ENCODE measurements at places on chromosomes 1 and 21.
A peak's percentile ranks its signal among the peaks of the same experiment; 100 is the strongest.

DNA sequence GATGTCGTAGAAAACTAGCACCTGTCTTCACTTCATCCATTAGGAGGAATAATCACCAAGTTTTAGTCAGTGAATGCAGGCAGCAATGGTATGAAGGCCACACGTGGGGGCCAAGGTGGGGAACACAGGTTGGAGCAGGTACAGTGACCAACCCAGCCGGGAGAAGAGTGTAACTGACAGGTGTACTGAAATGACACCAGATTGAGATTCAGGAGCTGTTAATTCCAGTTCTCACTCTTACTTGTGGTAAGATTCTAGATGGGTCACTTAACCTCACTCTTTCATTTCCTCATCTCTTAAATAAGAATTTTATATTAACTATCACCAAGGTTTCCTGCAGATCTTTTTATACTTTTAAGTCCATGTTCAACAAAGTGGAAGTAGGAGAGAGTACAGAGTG is 206.2 kb upstream of the PTBP2 start:
- no peak for DNase-seq

DNA sequence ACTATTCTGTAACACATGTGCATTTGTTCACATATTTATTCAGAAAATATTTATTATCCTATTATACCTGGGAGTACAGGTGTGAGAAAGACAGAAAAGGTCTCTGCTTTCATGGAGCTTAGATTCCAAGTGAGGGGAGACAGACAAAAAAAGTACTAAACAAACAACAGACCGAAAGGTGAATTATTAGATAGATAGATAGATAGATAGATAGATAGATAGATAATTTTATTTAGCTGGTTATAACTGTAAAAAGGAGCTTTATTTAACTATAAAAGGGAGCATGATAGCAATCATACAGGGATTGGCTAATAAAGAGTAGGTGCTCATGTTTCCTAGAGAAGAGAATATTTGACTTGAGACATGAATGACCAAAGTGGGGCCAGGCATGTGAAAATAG is 119.4 kb downstream of the TNFSF18 start:
- DNase-seq = no peak

GRCh38 chr1:50959303-50959912 is 659 bp downstream of the FAF1 start:
- DNase-seq = peak; percentile 46

GRCh38 chr1:203046984-203047630 is 20.8 kb downstream of the PPFIA4 start:
- DNase-seq = peak; percentile 81

DNA sequence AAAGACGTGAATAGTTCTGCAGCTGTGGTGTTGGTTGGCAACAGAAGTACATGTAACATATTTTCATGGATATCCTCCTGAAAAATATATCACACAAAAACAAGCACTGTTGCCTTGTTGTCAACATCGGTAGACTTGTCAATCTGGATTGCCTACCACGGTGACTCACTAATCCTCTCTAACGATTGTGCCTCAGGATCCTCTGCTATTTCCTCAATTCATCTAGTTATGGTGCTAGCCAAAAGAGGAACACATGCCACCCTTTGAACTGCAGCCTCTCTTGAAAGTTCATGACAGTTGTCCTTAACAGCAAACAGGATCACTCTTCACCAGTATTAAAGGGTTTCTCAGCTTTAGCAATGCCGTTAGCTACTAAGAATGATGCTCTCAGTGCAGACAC is 25.7 kb downstream of the RASAL2 start:
- DNase-seq = peak; percentile 70

DNA sequence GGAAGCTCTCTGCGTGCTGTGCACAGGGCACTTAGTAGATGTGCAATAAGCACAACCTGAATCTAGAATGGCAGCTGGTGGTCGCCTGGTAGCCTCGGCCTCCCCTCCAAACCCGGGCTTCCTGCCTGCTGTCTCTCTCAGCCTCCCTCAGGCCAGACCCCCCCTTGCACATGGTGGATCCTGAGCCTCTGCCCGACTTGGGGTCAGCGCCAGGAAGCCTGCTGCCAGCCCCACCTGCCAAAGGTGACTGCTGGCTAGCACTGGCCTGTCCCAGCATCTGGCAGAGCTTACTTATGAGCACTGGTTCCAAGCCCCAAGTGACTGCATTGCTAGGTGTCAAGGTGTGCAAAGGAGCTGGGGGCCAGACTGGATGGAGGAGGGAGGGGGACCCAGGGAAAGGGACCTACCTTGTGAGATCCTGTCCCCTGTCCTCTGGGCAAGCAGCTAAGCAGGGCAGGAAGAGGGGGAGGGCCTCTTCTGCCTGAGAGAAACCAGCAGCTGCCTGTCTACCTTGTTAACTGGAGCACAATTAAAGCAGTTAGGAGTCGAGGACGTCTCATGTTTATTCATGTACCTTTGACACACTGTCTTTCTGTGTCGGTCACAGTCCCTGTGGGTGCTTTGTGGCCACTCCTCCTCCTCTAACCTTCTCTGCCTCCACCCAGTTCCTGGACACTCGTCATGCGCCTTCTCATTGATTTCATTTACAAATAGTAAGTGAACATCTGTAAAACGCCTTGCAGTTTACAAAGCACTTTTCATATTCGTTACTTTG is 100.9 kb downstream of the DDX20 start:
- DNase-seq = no peak

- peak; percentile 91 for DNase-seq
Observed at GRCh38 chr1:209805875-209806760, at the start of gene IRF6. Gene IRF6 (minus strand): TSS chr1:209806142. CDS start chr1:209801413, 4,729 bp downstream.

DNA sequence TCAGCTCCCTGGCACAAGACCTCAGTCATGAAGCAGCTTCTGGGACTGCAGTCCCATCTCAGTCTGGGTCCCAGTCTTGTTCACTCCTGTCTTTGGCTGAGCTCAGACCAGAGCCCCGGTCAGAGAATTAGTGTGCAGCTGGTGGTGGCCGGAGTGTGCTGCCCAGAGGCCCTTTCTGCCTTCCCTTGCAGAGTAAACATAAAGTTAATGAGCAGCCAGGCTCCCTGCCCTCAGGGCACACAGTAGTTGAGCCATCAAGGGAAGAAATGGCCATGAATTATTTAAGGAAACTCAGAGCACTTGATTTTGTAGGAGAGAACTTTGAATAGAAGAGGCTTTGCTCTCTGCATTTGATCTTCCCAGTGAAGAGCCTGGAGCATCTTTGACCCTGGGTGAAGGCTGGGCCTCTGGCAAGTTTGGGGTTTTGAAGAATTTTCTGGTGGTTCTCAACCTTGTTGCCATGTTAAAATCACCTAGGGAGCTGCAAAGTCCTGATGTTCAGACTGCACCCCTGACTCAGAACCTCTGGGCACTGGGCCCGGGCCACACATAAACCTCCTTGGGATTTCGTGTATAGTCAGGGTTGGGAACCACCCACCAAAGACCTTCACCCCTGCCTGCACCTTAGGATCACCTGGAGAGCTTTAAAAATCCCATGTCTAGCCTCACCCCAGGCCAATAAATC is 26.4 kb upstream of the SELENON start:
- peak; percentile 20 for DNase-seq

DNA sequence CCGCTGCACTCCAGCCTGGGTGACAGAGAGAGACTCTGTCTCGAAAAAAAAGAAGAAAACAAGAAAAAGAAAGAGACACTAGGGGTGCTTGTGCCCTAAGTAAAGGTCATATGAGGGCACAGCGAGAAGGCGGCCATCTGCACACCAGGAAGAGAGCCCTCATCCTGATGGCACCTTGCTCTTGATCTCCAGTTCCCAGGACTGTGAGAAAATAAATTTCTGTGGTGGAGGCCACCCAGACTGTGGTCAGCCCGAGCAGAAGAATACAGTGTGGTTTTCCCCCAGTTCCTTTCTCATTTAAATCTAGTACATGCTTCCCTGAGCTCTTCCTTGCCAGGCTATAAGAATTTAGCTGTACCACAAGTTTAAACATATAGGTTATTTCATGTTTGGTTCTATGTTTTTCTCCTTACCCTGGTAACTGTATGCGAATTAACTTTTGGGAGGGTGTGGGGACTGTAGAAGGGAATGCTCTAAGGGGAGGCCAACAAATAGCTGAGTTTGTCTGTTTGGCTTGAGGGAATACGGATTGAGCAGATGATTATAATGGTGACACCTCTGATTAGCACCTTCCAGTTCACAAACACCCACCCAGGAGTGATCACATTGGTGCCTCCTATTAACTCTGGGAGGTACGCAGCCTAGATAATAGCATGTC is 119.6 kb upstream of the ERRFI1 start:
- DNase-seq = no peak

DNA sequence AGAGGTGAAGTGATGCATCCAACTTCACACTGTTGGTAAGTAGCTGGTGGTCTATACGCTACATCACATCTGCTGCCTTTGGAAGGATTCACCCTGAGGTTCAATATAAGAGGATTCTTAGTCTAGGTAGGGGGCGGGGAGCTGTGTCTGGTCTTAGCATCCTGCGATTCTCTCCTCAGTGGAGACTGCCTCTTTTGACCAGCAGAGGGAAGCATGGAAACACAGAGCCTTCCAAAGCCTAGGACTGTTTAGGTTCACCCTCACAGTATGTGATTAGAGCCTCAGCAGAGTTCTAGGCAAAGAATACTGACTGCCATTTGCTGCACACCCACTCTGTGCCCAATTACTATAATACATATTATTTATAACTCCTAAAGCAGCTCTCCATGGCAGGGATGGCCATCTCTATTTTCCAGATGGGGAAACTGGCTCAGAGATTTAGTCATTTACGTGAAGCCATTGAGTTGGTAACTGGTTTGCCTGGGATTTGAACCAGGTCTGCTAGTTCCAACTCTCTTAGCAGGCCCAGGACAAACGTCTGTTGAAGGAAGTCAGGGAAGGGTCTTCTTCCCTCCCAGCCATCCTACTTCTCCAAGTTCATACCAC is 28.9 kb upstream of the EFCAB14 start:
- peak; percentile 75 for DNase-seq

- no peak for DNase-seq
Observed at GRCh38 chr1:233045588-233045987, 95.2 kb downstream of the NTPCR start.

DNA sequence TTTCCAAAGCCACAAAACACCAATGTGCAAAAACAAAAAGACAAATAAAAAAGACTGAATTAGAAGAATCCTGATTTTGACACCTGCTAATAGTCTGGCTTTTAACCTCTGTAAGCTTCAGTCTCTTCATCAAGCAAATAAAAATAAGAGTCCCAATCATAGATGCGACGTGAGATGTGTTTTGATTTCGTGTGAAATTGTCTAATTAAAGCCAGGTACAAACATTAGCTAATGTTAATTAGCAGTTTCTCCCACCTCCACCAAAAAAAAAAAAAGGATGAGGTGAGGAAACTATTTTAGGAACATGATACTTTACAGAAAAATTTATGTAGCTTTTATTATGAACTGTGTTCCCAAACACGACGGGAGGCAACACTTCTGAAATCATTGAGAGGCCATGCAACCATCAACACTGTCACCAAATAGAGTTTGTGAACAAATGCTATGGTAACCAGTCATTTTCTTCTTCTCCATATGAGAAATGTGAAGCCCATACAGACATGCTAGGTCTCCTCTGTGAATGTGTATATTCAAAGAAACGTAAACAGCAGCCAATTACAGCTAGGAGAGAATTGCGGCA is 6.7 kb upstream of the EVI5 start:
- DNase-seq = no peak

DNA sequence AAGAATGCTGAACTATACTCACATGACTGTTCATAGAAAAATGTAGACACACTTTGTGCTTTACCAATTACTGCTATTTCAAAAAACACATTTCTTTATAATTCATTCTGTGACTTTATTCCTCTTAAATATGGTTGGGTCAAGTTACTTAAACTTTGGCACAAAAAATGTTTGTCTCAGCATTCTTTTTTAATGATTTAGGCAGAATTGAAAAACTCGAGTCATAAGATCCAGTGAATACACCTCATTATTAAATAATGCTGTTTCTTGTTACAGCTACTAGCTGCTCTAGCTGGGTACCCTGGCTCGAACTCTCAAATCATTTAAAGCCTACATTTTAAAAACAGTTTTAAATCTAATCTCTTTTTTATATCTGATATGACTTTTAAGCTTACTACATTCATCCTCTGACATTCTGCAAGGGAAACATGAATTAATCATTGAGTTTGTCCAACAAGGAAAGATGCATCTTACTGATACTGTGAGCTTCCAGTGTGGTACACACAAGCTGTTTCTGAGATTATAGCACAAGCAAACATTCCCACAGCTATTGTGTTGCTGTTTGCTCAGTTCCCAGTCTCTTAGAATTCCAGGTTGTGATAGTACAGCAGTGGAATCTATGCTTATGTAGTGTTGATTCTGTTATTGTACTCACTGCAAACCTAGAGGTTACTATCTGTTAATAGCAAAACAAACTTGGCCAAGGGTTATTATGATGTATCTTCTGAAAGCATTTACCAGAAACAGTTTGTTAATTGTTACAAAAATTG is 746.5 kb downstream of the USP25 start:
- DNase-seq = no peak

DNA sequence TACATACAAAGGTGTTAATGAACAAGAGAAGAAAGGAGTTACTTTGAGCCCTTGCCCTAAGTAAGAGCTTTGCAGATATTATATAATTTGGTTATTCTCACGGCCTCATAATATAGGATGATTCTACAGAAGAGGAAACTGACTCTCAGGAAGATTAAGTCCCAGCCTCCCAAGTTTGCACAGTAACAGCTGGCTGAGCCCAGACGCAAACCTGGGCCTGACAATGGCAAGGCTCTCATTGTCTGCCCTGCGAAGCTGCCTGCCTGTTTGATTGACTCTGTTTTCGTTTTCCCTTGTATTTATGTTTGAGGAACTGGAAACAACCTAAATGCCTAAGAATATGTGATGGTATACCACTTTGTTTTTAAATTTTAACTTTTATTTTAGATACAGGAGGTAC is 76.2 kb upstream of the PGBD5 start:
- DNase-seq = no peak

GRCh38 chr1:42424201-42424600 is 31.6 kb downstream of the ZMYND12 start:
- no peak for DNase-seq

- DNase-seq = peak; percentile 40
Observed at GRCh38 chr1:193062698-193063463, 3.5 kb downstream of the RO60 start.

GRCh38 chr1:51175278-51175677 is 60.8 kb upstream of the RNF11 start:
- DNase-seq = peak; percentile 15

- DNase-seq = no peak
Observed at GRCh38 chr1:193785850-193786420, 599.5 kb upstream of the B3GALT2 start.

GRCh38 chr1:201262963-201263608 is 20.2 kb upstream of the PKP1 start:
- DNase-seq = no peak

GRCh38 chr1:168319691-168320090 is 39.0 kb downstream of the TBX19 start:
- DNase-seq = no peak

GRCh38 chr1:245582026-245582425 is 427.2 kb downstream of the KIF26B start:
- no peak for DNase-seq
